ENCODE measurements at places on chromosomes 3 and 15.

- DNase-seq, result no peak
These were observed 5.0 kb downstream of the NAA50 start for GRCh38 chr3:113741086-113741485.

DNA sequence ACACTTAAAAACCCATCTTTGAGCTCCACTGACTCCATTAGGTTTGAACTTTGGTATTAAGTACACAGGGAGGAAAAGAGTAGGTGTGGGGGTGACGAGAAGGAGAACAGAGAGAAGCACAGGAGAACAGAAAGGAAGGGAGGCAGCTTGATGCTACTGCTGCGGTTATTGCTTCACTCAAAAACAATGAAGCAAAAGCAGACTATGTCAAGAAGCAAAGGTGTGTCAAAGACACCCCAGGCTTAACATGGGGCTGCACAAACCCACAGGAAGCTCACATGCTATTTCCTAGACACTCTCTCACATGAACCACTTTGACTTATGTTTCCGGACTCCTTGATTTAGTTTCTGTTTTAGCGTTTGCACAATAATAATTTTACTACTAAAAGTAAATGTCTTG, 961.0 kb upstream of the CFAP20DC start:
- no peak for DNase-seq

- DNase-seq, result no peak
These were observed 102.3 kb downstream of the FAM174B start for GRCh38 chr15:92553317-92553716.

DNA sequence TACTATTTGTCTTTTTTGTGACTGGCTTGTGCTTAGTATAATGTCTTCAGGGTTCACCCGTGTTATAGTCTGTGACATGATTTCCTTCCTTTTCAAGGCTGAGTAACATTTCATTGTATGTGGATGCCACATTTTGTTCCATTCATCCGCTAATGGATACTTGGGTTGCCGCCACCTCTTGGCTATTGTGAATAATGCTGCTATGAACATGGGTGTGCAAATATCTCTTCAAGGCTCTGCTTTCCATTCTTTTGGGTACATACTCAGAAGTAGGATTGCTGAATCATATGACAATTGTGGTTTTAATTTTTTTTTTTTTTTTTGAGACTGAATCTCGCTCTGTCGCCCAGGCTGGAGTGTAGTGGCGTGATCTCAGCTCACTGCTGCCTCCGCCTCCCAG, 15.4 kb downstream of the CRTC3 start:
- no peak for DNase-seq

DNA sequence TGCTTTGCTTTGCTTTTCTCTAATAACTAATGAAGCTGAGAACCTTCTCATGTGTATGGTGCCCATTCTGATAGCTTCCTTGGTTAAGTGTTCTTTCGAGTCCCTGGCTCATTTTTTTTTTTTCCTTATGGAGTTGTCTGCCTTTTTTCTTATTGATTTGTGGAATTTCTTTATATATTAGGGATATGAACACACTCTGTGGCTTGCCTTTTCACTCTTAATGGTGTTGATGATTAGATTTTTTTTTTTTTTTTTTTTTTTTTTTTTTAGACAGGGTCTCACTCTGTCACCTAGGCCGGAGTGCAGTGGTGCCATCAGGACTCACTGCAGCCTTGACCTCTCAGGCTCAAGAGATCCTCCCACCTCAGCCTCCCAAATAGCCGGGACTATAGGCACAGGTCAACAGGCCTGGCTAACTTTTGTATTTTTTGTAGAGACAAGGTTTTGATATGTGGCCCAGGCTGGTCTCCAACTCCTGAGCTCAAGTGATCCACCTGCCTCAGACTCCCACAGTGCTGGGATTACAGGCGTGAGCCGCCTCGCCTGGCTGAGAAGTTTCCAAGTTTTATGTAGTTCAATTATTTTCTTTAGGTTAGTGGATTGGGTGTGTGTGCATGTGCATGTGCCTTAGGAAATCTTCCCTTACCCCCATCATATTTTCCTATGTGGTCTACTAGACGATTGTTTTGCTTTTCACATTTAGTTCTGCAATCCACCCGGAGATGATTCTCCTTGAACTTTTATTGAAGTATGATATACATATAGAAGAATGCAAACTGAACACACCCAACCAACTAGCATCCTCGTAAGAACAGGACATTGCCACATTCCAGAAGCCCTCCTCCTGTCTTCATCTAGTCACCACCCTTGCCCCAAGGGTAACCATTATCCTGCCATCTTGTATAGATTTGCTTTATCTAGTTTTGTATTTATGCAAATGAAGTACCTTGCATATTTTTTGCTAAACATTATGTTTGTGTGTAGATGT, 1.7 kb upstream of the SNRPA1 start:
- DNase-seq, result no peak

GRCh38 chr3:94647131-94647530, 584.3 kb downstream of the NSUN3 start:
- DNase-seq, result no peak

DNA sequence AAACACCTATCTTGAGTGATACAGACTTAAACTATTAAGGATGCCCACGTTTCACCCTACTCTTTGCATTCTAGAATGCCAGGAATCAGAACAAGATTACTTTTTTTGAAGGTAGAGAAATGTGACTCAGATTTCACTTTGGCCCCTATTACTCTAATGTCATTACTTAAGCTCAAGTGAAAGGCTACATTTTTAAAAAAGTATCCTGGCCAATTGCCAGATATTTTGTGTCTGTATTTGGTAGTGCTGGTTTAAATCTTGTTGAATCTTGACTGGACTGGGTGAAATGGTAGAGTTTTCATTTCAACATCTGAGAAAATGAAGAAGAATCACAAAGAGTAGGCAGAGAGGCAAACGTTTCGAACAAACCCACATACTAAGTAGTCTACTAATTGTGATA, 218.2 kb upstream of the UBE2E1 start:
- no peak for DNase-seq

DNA sequence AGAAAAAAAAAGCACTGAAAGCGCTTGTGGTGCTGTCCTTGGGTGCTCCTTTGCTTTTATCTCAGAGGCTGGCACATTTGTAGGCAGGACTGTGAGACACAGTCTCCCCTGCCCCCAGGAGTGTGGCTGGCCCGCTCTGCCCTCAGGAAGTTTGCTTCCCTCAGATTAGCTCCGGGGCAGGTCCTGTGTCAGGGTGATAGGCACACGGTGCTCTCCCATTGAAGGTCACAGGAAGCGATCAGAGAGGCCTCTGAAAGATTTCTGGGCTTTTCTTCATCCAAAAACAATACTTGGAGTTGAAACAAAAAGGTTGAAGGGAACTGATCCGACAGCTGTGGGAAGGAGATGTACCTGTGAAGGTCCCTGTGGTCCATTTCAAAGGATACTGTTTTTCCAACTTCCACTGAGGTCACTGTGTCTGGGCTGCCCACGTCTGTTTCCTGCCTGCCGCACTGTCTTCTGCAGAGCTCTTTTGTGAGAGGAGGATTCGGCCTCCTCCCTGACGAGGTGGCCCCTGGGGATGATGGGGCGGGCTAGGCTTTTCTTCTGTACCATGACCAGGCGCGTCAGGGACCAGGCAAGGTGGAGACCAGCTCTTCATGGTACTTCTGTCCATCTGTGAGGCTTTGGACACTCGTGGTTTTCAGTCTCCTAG, 330.5 kb upstream of the CTDSPL start:
- DNase-seq, result no peak

GRCh38 chr15:22863356-22863755, 24.9 kb downstream of the NIPA2 start:
- DNase-seq, result no peak

GRCh38 chr15:85899927-85900326, 105.2 kb upstream of the KLHL25 start:
- DNase-seq, result no peak

GRCh38 chr3:73813291-73813690, 188.6 kb upstream of the PDZRN3 start:
- DNase-seq, result no peak

- DNase-seq, result no peak
These were observed 78.1 kb downstream of the CLDN11 start for GRCh38 chr3:170496868-170497140.

DNA sequence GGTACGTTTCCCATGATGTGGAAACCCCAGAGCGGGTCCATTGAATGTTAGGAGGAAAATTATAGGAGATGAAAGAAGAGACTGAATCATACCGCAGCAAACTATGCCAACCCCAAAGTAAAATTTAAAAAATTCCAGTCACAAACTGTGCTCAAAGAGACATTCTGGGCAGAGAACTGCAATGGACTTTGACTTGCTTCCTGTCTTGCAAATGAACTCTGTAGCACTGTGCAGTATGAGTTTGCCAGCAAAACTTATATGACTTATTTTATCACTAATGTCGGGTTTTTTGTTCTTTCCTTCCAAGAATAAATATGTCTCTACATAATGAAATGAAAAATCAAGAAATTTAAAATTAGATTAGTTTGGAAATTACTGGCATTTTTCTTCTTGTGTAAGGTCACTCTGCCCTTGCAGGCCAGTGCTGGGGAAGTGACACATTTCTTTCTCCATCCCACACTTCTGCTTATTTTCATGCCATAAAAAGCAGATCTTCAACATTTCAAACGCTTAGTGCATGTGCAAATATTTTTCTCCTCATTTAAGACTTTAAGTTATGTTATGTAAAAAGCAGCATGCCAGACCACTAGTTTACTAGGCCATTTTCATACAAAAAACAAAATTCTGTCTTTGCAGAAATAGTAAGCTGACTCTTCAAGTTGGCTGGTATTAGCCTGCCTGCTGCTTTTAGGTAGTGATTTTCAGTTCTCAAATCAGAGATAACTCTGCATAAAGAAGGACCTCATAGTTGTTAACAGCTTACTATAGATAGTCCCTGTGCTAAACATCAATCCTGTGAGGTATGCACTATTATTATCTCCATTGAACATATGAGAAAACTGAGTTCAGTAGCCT, 32.2 kb upstream of the SSR3 start:
- DNase-seq, result peak; percentile 48

- DNase-seq, result no peak
These were observed 68.6 kb downstream of the ZNF621 start for GRCh38 chr3:40593351-40593750.

GRCh38 chr3:48299746-48300712, 33.4 kb downstream of the SPINK8 start:
- peak; percentile 23 for DNase-seq

DNA sequence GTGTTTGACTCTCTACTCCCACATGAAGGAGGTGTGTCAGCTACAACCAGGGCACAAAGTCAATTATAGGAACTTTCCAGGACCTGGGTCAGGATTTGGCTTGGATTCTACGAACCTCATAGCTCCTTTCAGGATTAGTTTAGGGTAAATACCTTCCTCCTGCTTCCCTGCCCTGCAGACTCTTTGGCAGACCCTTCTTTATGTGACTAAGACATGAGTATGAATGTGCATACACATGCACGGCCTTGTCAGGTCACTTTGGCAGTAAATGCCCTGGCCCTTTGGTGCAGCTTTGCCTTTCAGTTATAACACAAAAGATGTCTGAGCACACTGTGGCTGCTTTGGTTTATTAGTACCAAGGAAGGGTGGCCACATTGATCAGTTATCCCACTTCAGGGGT, 68.9 kb downstream of the GHSR start:
- DNase-seq, result no peak

- no peak for DNase-seq
These were observed 237.5 kb downstream of the FOXP1 start for GRCh38 chr3:71346061-71346460.

DNA sequence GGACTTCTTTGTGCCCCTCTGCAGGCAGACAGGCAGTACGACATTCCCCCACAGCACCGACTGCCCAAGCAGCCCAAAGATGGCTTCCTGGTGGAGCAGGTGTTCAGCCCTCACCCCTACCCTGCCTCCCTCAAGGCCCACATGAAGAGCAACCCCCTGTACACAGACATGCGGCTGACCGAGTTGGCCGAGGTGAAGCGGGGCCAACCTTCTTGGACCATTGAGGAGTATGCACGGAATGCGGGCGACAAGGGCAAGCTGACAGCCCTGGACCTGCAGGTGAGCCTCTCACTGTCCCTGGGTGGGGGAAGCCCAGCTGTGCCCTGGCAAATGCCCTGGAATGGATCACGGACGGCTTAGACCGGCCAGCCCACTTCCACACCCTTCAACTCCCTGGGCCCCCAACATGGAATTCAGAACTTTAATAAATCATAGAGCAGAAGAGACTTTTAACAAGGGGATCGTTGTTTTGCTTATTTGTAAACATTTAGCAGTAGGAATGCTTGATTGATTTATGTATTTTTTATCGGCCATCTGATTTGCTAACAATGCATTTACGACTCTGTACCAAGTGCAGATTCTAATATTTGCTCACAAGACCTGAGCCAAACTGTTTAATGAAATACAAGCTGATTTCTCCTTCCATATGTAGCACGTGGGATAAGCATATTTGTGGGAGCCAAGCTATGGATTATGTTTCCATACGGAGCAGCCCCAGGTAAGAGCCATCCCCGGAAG, 31.1 kb downstream of the MINAR1 start:
- DNase-seq, result no peak

GRCh38 chr15:59791755-59792154, 102.6 kb upstream of the BNIP2 start:
- DNase-seq, result no peak

- no peak for DNase-seq
These were observed 32.9 kb upstream of the BFSP2 start for GRCh38 chr3:133366921-133367320.

DNA sequence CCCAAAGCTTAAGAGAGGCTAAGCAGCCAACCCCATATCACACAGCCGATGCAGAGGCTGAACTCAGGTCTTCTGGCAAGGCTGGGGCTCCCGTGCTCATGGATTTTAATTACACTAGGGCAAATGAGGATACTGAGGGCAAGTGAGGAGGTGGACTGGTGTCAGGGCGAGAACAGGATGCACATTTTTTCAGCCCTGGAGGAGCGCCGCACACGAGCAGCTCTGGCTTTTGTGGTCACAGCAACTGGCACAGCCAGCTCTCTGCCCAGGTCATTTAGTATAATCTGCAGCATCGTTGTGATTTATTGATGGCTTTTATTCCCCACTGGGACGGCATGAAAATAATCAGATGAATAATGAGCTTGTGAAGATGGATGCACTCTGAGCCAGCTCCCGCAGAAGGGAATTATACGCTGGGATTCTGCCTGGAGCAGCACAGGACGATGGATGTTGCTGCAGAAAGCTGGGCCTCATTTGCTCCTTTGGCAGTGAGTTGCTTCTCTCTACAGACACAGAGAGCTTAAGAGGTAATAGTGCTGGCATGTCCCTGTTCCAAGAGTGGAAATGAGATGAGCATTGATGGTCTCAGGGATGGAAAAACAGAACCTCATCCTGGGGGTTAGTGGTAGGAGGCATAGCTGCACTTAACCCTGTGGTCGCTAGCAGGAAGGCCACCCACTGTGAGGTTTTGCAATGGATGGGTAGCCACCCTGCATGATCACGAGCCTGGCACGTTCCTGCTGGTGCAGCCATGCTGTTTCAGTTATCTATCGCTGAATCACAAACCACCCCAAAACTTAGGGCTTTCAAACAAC, 135.4 kb downstream of the UACA start:
- peak; percentile 78 for DNase-seq

- DNase-seq, result no peak
These were observed 18.8 kb downstream of the ARHGEF3 start for GRCh38 chr3:56782906-56783305.

GRCh38 chr15:80559761-80560160, 135.3 kb upstream of the ABHD17C start:
- DNase-seq, result no peak

- DNase-seq, result no peak
These were observed 100.0 kb upstream of the IQSEC1 start for GRCh38 chr3:13173186-13173585.

All from SIG-M5 (cell line).